ENCODE measurements at places on chromosomes 2 and 18.

GRCh38 chr2:109242210-109242653 is 113.2 kb downstream of the SH3RF3 start:
- DNase-seq: no peak

- DNase-seq: no peak
Measured at GRCh38 chr2:143312441-143312840, 183.2 kb downstream of the ARHGAP15 start.

DNA sequence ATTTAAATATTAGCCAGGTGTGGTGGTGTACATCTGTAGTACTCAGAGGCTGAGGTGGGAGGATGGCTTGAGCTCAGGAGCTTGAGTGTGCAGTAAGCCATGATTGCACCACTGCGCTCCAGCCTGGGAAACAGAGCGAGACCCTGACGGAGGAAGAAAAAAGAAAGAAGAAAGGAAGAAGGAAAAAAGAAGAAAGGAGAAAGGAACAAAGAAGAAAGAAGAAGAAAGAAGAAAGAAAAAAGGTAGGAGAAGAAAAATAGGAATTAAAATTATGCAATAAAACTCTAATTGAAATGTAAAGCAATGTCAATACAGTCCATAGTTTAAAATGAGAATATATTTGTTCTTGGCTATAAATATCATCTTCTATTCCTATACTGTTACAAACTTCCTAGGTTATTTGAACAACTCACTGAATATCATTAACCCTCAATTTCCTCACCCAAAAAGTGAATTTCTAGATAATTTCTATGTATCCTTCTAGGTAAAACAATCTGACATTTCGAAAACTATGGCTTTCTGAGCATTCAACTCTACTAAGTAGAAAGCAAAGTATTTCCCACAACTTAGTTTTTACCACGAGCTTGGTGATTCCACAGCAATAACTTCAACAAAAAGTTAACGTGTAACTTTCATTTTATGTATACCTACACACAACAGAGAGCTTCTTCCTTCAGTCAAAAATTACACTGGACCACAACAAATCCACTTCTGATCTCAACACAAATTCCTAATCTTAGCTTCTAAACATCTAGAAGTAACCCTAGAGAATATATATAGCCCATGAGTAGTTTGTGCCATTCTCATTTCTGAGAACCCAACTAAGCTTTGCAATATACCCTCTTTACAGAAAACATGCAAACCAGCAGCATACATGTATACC is 19.7 kb downstream of the LPIN2 start:
- no peak for DNase-seq

DNA sequence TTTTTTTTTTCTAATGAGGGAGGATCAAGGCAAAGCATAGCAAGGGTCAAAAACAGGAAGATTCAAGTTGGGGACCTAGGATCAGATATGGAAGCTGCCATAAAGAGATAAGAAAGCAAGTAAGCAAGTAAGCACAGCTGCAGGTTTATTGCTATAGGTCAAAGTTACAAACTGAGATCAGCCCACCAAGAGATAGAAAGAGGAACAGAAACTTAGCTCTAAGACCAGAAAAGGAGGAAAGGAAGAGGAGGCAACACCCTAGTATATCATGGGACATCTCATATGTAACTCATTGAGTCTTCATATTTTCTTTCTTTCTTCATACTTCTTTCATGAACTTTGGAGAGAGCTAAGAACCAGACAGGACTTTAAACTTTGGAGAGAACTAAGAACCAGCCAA is 295.9 kb upstream of the CRIM1 start:
- no peak for DNase-seq

GRCh38 chr2:230658877-230659652 is 53.6 kb upstream of the CAB39 start:
- DNase-seq: no peak

GRCh38 chr2:117879003-117879402 is 64.5 kb downstream of the DDX18 start:
- DNase-seq: no peak

GRCh38 chr2:9428965-9429577 is 5.6 kb downstream of the CPSF3 start:
- DNase-seq: no peak

DNA sequence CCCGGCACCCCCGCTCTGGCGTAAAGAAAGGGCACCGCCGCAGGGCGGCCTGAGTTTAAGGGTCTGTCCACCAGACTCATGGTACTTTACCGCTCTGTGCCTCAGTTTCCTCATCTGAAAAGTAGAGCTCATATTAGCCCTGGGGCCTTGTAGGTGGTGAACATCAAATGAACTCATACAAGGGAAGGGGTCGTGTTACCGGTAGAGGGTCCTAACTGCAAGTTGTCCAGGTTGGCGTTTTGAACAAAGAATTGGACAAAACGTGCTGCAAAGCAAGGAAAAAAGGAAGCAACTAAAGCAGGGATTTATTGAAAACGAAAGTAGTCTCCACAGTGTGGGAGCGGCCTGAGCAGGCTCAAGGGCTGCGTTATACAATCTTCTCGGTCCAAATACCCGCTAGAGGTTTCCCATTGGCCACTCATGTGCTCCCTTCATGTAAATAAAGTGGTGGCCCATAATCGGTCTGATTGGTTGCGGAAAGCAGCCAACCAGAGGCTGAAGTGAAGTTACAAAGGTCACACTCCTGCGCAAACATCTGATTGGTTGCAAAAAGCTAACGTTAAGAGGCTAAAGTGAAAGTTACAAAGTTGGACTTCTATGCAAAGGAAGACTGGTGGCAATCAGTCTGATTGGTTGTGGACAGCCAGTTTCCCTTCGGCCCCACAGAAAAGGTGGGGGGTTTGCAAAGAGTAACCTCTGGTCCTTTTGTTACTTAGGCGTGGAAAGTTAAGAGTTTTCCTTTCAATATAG is 80.7 kb upstream of the LDLRAD4 start:
- no peak for DNase-seq

DNA sequence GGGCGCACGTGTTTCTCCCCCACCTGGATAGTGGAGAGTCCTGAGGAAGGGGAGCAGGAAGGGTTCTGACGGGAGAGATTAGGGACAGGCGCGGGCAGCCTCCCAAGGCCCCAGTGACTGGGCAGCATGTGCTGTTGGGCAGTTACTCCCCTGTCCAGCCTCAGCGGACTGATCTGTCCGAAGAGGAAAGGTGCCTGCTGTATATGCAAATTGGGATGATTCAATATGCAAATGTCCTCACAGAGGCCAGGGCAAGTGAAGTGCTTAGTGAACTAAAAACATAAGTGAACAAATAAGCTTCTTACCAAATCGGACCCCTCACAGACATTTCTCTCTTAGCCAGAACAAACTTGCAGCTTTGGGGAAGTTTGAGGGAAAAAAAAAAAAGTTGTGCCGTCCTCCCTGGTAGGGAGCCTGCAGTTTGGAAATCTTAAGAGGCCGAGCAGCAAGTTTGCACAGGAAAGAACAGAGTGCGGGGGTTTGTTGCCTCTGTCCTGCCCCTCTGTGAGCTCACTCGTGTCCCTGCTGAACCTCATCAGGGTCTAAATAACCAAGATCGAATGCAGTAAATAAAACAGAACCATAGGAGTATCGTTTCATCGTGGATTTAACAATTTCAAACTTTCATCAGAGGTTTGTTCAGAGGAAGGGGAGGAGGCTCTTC is 141.4 kb downstream of the KCTD1 start:
- no peak for DNase-seq

DNA sequence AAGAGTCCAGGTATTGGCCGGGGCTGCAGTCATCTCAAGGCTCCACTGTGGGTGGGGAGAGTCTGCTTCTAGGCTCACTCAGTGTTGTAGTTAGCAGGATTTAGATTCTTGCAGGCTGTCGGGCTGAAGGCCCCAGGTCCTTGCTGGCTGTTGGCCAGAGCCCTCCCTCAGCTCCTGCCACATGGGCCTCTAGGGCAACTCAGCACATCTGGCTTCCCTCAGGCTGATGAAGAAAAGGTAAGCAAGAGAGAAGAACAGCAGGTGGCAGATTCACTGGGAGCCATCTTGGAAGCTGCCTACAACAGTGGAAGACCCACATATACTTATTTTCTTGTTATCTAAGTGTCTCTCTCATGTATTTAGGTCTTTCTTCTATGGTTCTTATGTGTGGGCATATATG is 4.3 kb downstream of the MRPS9 start:
- DNase-seq: no peak

GRCh38 chr2:144701259-144701658 is 181.3 kb upstream of the ZEB2 start:
- DNase-seq: no peak

GRCh38 chr2:46854260-46854659 is 61.3 kb downstream of the MCFD2 start:
- DNase-seq: no peak

GRCh38 chr2:206937555-206937954 is 1.8 kb upstream of the CPO start:
- no peak for DNase-seq

- DNase-seq: no peak
Measured at GRCh38 chr2:191039616-191040015, 25.6 kb upstream of the STAT1 start.

- no peak for DNase-seq
Measured at GRCh38 chr2:155157711-155158110, 459.2 kb downstream of the KCNJ3 start.

GRCh38 chr2:238905224-238905623 is 57.3 kb downstream of the TWIST2 start:
- DNase-seq: no peak

DNA sequence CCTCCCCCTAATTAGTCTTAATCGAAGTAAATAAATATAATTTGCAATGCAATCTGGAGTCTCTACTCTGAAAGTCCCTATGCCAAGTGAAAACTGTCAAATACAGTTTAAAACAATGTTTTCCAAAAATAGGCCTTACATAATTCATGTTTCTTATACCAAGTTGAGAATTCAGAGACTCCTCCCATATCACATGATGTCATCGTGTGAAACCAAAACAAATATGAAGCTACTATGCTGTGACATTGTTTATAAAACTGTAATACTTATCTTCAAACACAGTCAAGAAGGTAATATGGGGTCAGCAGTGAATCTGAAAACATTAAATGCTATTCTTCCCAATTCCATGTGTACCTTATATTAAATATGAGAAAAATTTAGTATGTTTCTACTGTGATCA is 940.2 kb upstream of the FANCL start:
- no peak for DNase-seq

GRCh38 chr2:148530350-148530749 is 114.2 kb upstream of the EPC2 start:
- no peak for DNase-seq

GRCh38 chr2:25894135-25894830 is 16.0 kb upstream of the ASXL2 start:
- no peak for DNase-seq

All from NCI-H1092 (cell line).